ENCODE measurements at places on chromosomes 1 and 21.

DNA sequence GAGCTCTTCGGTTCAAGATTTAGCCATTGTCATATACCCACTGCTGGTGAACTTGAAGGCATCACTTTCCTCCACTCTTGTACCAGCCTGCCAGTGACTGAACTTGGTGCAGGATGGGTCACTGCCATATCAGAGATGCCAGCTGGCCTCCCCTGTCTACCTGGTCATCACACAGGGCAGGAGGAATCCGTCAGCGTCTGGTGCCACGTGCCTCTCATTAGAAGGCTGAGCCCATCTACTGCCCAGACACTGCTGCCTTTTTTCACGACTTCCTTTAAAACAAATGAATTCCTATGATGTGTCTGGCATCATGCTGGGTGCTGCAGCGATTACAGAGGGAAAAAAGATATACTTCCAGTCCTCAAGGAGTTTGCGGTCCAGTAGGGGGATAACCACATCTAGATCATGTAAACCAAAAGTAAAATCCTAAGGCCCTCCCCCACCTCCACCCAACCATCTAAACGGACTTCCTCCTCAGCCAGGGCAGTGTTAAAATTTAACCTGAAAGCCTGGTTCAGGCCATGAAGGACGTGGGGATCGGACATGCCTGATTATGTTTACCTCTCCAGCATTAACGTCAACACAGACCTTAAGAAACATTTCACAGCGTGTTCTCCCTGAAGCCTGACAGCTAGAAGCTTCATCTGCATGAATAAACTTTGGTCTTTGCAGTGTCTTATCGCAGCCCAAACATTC is 29.2 kb upstream of the PDE9A start:
- ATAC-seq: no peak

GRCh38 chr1:206050655-206051235 is 2.2 kb upstream of the RHEX start:
- peak; percentile 90 for ATAC-seq

DNA sequence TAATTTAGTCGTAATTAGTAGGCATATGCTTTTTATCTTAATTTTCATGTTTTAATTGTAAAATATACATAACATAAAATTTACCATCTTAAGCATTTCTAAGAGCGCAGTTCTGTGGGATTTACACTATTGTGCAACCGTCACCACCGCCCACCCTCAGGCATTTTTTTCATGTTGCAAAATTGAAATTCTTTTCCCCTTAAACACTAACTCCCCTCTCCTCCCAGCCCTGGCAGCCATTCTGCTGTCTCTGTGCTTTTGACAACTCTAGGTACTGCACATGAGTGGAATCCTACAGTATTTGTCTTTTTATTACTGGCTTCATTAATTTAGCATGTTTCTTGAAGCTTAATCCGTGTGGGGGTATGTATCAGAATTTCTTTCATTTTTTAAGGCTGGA is 7.8 kb downstream of the PIK3CD start:
- ATAC-seq: no peak

DNA sequence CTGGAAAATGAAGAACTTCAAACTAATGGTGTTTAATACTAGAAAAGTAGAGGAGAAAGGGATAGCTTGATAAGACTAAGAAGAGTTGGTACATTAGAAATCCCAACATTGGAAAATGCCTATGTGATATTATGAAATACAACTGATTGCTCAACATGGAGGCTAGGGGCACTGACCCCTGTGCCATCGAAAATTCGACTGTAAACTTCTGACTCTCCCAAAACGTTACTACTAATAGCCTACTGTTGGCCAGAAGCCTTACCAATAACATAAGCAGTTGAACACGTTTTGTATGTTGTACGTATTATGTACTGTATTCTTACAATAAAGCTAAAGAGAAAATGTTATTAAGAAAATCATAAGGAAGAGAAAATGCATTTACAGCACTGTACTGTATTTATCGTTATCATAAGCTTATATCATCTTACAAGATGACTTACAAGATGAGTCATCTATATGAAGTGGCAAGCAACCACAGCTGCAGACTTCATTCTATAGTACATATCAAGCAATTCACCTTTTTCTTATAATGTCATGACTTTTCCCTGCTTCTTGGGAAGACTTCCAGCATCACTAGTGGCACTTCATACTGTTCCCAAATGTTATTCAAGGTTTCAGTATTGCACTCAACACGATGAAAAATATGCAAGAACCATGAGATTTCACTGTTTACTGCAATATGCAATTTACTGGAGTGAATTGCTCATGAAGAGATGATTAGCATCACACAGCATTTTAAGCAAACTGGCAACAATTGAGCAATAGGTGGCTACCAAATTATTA is 12.9 kb upstream of the CTSK start:
- ATAC-seq: peak; percentile 89
